ENCODE measurements at places on chromosomes 2 and 18. TPM values are rescaled to one million over a fixed set of nuclear protein-coding genes. Genes with fewer than 3 reads are reported as not detected.
A peak's percentile ranks its signal among the peaks of the same experiment; 100 is the strongest.

DSG4 gene
- not detected for total RNA-seq

GPR45 gene
- total RNA-seq, result not detected

VIT gene
- 0.32 TPM for total RNA-seq

HNMT gene
- total RNA-seq, result 67.4 TPM

CRYGD gene
- not detected for total RNA-seq

METTL21A gene
- 10.9 TPM for total RNA-seq

UBR3 gene
- total RNA-seq, result 42.8 TPM

CLEC4F gene
- 1.2 TPM for total RNA-seq

MYO3B gene
- total RNA-seq, result 0.17 TPM

POU3F3 gene
- total RNA-seq, result not detected

GDF7 gene
- 0.72 TPM for total RNA-seq

- H3K27me3 ChIP-seq, result no peaks in the 10 kb centered on the region
- H3K27ac ChIP-seq, result no peak overlapping the region
- H3K36me3 ChIP-seq, result no peaks in the 10 kb centered on the region
These were observed 18.0 kb downstream of the HJURP start for GRCh38 chr2:233836359-233836758.

GRCh38 chr18:45689396-45689795, 34.6 kb upstream of the SLC14A1 start:
- no peaks in the 10 kb centered on the region for H3K36me3 ChIP-seq
- no peaks in the 10 kb centered on the region for H3K4me1 ChIP-seq
- no peak for DNase-seq
- no peaks in the 10 kb centered on the region for H3K27me3 ChIP-seq
- H3K27ac ChIP-seq, result no peak overlapping the region
- no peak overlapping the region for H3K4me3 ChIP-seq

- H3K36me3 ChIP-seq, result no peaks in the 10 kb centered on the region
- no peaks in the 10 kb centered on the region for H3K4me1 ChIP-seq
- H3K4me3 ChIP-seq, result no peak overlapping the region
These were observed 59.9 kb downstream of the TNP1 start for GRCh38 chr2:216799873-216800431.

DNA sequence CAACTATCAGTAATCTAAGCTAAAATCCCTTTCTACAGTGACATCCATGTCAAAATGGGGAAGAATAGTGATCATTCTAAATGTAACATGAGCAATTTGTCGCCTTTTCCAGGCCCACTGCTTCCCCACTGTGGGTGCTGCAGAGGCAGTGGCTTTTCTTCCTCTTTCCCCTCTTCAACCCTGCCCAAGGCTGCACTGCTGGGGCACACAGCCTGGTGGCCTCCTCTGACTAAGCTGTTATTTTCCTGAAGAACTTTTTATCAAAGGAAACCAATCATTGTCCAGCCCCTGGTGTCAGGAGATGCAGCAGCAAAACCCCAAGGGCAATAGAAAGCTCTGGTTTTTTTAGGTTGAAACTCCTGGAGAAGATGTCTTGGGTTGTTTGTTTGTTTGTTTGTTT, 117.6 kb upstream of the KLF7 start:
- H3K27ac ChIP-seq, result peak overlapping the region; percentile 17
- H3K4me1 ChIP-seq, result no peaks in the 10 kb centered on the region
- H3K36me3 ChIP-seq, result no peaks in the 10 kb centered on the region
- no peak overlapping the region for H3K4me3 ChIP-seq
- H3K27me3 ChIP-seq, result no peaks in the 10 kb centered on the region

DNA sequence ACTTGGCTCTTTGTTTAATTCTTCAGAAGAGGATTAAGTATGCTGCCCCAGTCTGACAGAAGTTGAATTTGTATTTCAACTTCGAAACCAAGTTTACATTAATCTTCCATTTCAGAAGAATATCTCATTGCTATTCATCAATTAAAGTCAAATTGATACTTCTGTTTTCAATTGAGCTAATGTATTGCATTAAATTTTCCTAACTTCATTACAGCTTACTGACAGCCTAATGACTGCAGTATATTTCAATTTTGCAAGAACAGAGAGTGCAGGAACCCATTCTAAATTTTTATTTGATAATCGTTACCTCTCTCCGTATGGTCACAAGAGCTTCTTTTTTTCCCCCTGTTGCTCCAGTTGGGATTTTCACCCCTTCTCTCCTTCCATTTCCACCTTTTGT, 218.0 kb downstream of the CALCRL start:
- no peak overlapping the region for H3K27ac ChIP-seq
- H3K4me3 ChIP-seq, result no peak overlapping the region
- DNase-seq, result no peak
- H3K36me3 ChIP-seq, result no peaks in the 10 kb centered on the region

- no peak for DNase-seq
- H3K27me3 ChIP-seq, result no peaks in the 10 kb centered on the region
- H3K27ac ChIP-seq, result no peak overlapping the region
- H3K4me1 ChIP-seq, result no peaks in the 10 kb centered on the region
- no peak overlapping the region for H3K4me3 ChIP-seq
These were observed 854.3 kb downstream of the LRRTM4 start for GRCh38 chr2:76667821-76668271.

- H3K4me3 ChIP-seq, result no peak overlapping the region
- H3K36me3 ChIP-seq, result no peaks in the 10 kb centered on the region
- no peaks in the 10 kb centered on the region for H3K27me3 ChIP-seq
- DNase-seq, result no peak
These were observed 218.5 kb downstream of the KCNS3 start for GRCh38 chr2:18096836-18097405.

GRCh38 chr2:191439481-191439880, 194.3 kb downstream of the MYO1B start:
- no peaks in the 10 kb centered on the region for H3K36me3 ChIP-seq
- no peak overlapping the region for H3K4me3 ChIP-seq
- DNase-seq, result no peak
- H3K27me3 ChIP-seq, result no peaks in the 10 kb centered on the region
- H3K27ac ChIP-seq, result no peak overlapping the region

DNA sequence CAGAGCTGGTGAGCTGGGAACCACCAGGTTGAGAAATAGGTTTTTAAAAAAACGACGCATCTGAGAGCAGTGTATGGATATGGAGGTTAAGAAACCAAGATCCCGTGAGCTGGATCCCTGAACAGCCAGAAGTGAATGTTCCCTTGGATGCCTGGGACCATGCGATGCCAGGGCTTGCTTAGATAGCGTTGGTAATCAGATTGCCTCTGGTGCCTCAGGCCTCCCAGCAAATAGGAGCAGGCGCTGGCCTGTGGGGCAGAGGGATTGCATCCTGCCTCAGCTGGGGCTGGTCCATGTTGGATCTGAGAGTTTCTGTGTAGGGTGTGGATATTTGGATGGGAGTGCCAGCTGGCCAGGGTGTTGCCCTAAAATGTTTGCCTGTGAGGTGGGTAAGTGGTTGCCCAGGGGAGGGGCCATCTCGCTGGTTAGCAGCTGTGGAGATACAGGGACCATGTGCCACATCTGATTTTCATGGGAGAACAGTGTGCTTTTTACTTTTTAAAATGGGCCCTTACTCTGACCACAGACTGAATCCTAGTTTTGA, 80.8 kb upstream of the MCFD2 start:
- no peak overlapping the region for H3K27ac ChIP-seq
- no peak overlapping the region for H3K4me3 ChIP-seq
- no peaks in the 10 kb centered on the region for H3K27me3 ChIP-seq
- no peaks in the 10 kb centered on the region for H3K4me1 ChIP-seq

DNA sequence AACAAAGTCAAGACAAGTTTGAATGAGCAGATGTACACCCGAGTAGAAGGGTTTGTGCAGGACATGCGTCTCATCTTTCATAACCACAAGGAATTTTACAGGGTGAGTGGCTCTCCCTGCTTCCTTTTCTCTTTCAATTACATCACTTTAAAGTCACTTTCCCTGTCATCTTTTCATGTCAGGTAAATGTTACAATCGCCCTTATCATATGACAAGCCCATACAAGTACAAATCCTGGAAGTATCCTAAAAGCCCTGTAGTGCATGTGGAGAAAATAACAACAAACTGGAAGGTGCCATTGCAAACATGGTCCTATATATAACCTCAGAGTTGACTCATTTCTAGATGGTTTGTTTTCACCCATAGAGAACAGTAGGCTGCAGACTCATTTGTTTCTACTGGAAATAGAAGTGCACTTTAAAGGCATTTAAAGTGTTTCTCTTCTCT, 126.0 kb downstream of the SP100 start:
- H3K27ac ChIP-seq, result no peak overlapping the region
- no peaks in the 10 kb centered on the region for H3K27me3 ChIP-seq
- H3K4me3 ChIP-seq, result no peak overlapping the region
- H3K36me3 ChIP-seq, result peaks cover 32% of the 10 kb centered on the region
- no peaks in the 10 kb centered on the region for H3K4me1 ChIP-seq
- no peak for DNase-seq

GRCh38 chr2:43685357-43685756, 9.1 kb upstream of the C1GALT1C1L start:
- H3K4me1 ChIP-seq, result no peaks in the 10 kb centered on the region
- no peaks in the 10 kb centered on the region for H3K36me3 ChIP-seq
- no peak overlapping the region for H3K27ac ChIP-seq
- no peak for DNase-seq
- H3K4me3 ChIP-seq, result no peak overlapping the region

DNA sequence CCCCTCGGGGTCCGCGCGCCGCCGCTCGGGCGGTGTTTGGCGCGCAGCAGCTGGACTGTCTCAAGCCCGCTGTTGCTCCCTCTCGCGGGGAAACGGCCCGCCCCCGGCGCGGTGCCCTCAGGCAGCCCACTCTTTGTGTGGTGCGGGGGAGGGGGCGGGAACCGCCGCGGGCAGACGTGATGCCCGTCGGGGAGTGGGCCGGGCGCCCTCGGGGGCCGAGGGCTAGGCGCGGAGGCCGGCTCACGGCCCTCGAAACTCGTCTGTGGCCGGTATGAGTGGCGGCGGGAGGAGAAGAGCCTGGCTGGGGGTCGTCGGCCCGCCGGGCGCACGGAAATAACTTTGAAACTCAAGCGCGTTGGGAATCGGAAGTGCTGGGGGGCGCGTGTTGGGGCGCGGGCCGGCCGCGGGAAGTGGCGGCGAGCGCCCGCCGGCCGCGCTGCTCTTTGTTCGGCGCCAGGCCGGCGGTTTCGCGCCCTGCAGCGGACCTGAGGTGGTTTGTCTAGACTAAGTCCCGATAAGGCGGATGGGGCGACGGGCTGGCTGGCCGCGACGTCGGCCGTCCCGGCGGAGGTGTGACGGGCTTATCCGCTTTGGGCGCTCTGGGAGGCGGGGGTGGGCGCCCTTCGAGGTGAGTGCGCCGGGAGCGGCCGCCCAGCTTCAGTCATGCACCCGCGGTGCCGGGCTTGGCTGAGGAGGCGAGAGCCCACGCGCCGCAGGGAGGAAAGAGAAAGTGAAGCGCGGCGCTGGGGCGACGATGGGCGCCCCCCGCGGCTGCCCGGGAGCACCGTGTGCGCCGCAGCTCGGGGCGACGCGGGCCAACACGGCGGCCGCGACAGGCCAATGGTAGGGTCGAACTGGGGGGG, 679 bp downstream of the PTMA start:
- H3K4me3 ChIP-seq, result peak overlapping the region; percentile 99
- peak; percentile 87 for DNase-seq
- H3K27me3 ChIP-seq, result no peaks in the 10 kb centered on the region
- H3K36me3 ChIP-seq, result peaks cover 22% of the 10 kb centered on the region
- peaks cover 30% of the 10 kb centered on the region for H3K4me1 ChIP-seq

- DNase-seq, result no peak
- no peaks in the 10 kb centered on the region for H3K27me3 ChIP-seq
- no peak overlapping the region for H3K4me3 ChIP-seq
- no peaks in the 10 kb centered on the region for H3K36me3 ChIP-seq
These were observed 17.3 kb upstream of the CHMP3 start for GRCh38 chr2:86580560-86580959.

DNA sequence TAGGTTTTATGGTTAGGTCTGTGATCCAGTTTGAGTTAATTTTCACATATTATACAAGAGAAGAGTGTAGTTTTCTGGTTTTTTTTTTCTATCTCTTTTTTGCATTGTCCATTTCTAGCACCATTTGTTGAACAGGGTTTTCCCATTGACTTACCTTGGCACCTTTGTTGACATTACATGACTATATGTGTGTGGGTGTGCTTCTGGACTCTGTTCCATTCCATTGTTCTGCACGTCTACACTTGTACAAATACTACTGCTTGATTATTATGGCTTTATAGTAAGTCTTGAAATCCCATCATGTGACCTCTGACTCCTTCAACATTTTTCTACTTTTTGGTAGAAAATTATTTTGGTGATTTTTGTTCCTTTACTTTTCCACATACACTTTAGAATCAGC, 38.7 kb downstream of the UBE2F start:
- H3K27ac ChIP-seq, result no peak overlapping the region
- DNase-seq, result no peak
- H3K4me1 ChIP-seq, result no peaks in the 10 kb centered on the region

GRCh38 chr2:190402986-190403603, 5.1 kb upstream of the MFSD6 start:
- H3K4me1 ChIP-seq, result peaks cover 4% of the 10 kb centered on the region
- H3K4me3 ChIP-seq, result no peak overlapping the region
- no peaks in the 10 kb centered on the region for H3K27me3 ChIP-seq
- DNase-seq, result no peak

GRCh38 chr18:58687871-58688308, 16.6 kb downstream of the MALT1 start:
- no peaks in the 10 kb centered on the region for H3K27me3 ChIP-seq
- H3K4me1 ChIP-seq, result no peaks in the 10 kb centered on the region
- DNase-seq, result no peak
- H3K36me3 ChIP-seq, result peaks cover 22% of the 10 kb centered on the region
- H3K27ac ChIP-seq, result no peak overlapping the region
- H3K4me3 ChIP-seq, result no peak overlapping the region

GRCh38 chr2:165941827-165942226, 11.7 kb downstream of the TTC21B start:
- no peak overlapping the region for H3K4me3 ChIP-seq
- H3K4me1 ChIP-seq, result no peaks in the 10 kb centered on the region
- no peak overlapping the region for H3K27ac ChIP-seq
- no peak for DNase-seq
- H3K36me3 ChIP-seq, result peaks cover 67% of the 10 kb centered on the region
- no peaks in the 10 kb centered on the region for H3K27me3 ChIP-seq

GRCh38 chr2:189485146-189485545, 43.9 kb downstream of the WDR75 start:
- no peak overlapping the region for H3K4me3 ChIP-seq
- no peaks in the 10 kb centered on the region for H3K36me3 ChIP-seq
- DNase-seq, result no peak
- H3K27me3 ChIP-seq, result no peaks in the 10 kb centered on the region

GRCh38 chr2:65746931-65747675, 314.7 kb upstream of the SPRED2 start:
- no peaks in the 10 kb centered on the region for H3K4me1 ChIP-seq
- no peak overlapping the region for H3K4me3 ChIP-seq
- no peaks in the 10 kb centered on the region for H3K36me3 ChIP-seq
- H3K27ac ChIP-seq, result no peak overlapping the region

DNA sequence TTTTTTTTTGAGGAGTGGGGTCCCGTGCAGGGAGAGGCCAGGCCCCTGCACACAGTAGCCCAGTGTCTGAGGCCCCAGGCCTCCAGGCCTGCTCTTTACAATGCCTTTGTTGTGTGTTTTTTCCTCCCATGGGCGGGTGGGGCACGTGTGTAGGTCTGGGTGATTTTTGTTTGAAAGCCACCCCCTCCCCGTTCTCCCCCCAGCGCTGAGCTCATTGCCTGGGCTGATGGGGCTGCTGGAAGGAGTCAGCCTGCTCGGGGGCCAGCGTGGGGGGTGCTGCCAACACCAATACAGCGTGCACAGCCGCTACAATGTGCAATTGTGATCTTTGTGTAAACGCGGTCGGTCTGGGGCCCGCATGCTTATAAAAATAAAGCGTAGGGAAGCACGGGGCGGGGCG, 142.7 kb downstream of the DYSF start:
- no peak overlapping the region for H3K4me3 ChIP-seq
- H3K36me3 ChIP-seq, result no peaks in the 10 kb centered on the region
- H3K27me3 ChIP-seq, result no peaks in the 10 kb centered on the region
- no peaks in the 10 kb centered on the region for H3K4me1 ChIP-seq
